ENCODE measurements at places on chromosomes 6 and 20. TPM values are rescaled to one million over a fixed set of nuclear protein-coding genes. Genes with fewer than 3 reads are reported as not detected.

- no peak for DNase-seq
These were observed 37.9 kb upstream of the SLC23A2 start for GRCh38 chr20:5039255-5039657.

- DNase-seq = no peak
These were observed 38.7 kb downstream of the CNKSR3 start for GRCh38 chr6:154471609-154472362.

Gene FAM217A
- total RNA-seq = not detected

DNA sequence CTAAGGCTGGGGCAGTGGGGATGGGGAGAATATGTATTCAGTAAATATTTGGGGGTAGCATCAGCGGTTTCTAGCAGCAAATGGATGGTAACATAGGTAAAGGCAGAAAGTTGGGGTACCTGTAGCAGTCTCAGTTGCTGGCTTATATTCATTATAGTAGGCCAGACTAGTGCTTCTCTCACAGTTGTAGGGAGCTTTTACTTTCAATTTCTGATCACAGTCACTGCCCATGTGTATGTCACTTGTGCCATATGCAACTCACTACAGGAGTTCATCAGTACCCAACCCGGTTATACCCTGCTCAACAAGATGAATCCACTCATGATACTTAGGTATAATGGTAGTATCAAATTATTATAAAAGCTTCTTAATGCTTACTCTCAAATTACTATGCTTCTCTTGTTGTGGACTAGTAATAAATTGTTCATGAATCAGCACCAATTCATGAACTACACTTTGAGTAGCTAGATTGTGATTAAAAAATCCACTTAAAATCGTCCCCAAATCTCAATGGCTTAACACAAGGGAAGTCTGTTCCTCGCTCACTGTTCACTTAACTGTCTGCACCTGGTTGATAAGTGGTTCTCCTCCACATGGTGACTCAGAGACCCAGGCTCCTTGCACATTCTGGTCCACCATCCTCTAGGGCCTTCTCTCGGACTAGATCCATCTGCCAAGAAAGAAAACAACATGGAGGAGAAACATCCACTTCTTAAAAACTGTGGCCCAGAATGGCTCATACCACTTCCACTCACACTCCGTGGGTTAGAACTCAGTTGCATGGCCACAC is 31.3 kb upstream of the MYLIP start:
- DNase-seq = no peak

DNA sequence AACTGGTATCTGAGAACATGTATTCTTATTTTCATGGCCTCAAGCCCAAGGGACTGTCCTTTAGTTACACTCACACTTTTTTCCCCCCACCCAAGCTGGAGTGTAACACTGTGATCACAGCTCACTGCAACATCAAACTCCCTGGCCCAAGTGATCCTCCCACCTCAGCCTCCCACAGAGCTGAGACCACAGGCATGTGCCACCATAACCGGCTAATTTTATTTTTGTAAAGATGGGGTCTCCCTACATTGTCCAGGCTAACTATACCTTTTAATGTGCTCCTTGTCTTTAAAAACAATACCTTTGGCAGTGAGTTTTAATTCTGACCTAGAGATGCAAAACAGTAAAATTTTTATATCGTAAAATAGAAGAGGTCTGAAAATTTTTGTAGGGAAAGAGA is 48.2 kb upstream of the FAM83C start:
- DNase-seq = no peak

DNA sequence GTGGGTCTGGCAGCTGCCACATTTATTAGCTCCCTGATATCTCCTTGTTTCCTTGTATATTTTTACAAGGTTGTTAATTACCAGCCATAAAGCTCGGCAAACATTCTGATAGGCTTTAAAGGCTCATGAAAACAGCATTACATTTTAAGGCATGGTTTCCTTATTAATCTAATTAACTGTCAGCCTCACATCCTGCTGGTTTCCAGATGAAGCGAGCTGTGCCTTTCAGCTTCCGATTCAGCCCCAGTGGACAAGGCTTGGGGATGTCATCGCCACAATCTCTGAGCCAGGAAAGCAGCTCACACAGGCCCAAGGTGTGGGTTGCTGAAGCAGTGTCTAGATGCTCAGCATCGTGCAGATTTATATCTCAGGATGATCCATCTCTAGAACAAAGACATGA is 66.0 kb upstream of the RALY start:
- DNase-seq = no peak

Gene SGK1
- total RNA-seq = 104 TPM

DNA sequence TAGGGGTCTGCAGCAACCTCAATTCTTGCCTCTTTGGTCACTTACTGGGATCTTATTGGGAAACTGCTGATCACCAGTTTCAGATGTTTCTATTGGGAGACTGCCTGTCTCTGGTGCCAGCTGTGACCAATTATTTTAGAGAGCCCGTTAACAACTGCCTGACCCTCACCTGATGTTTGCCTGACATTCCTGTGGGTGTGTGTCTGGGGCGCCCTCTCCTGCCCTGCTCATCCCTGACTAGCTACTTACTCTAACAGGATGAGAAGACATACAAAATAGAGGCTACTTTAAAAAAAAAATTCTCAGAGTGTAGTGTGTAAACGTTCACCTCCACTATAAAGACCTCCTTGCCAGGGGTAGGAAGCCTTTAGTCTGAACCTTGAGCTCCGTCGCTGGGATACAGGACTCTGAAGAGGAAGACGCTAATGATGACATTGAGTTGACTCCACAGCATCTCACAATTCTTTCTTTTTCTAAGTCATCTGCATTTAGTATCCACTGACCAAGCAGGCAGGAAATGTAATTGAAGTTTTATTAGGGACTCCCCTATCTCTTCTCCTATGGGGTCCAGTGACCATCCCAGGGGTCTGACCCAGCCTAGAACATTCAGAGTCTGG is 54.6 kb upstream of the DDR1 start:
- DNase-seq = no peak

Gene FOXQ1
- total RNA-seq = not detected

Gene WFDC11
- not detected for total RNA-seq

DNA sequence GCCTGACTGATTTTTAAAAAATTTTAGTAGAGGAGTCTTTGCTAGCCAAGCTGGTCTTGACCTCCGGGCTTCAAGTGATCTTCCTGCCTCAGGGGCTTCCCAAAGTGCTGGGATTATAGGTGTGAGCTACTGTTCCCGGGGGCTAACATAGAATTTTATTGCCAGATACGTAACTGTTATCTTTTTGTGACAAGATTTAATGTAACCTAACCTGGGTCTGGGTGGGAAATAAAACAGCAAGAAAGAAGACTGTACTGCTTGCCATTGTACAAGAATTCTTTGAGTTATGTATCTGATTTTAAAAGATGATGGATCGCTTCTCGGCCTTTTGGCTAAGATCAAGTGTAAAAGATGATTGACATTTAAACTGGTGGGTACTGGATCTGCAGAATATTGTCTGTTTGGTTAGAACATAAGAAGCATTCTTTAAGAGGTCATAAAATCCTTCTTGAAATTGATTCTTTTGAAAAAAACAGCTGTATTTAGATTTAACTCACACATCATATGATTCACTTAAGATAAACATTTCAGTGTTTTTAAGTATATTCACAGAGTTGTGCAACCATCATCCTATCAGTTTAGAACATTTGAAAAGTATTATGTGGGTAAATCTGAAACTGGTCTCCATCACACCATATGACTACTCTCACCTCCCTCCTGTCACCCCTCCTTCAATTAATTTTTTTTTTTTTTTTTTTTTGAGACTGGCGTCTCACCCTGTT is 21.6 kb downstream of the TPX2 start:
- no peak for DNase-seq

DNA sequence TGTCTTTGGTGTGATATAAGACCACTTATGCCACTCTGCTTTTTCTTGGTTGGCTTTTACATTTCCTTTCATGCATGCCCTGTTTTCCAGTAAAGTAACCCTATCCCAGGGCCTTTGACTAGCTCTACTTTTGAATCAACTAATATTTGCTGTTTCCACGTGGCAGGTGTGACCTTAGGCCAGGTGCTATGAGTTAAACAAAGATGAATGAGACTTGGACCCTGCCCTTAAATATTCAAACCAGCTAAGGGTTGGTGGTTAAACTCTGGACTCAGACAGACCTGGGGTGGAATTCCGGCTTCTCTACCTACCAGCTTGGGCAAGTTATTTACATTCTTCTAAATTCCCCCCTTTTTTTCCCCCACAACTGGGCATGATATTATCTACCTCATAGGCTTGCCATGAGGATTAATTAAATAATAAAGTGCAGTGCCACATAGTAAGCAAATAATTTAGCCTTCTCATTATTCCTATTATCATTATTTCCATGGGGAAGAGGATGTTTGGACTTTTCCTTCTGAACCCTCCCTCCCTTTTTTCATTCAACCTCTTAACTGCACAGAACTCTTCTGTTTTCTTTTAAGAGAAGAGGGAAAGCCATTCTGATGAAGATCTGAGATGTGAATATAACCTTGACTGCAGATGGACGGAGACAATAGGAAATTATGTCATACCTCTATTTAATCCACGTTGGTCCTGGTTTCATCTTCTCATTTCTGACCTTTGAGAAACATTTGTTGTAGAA is 143.6 kb upstream of the TNFAIP3 start:
- no peak for DNase-seq

- DNase-seq = no peak
These were observed 103.1 kb upstream of the TBX18 start for GRCh38 chr6:84867521-84867920.

Gene RIMS1
- total RNA-seq = 1.3 TPM

DNA sequence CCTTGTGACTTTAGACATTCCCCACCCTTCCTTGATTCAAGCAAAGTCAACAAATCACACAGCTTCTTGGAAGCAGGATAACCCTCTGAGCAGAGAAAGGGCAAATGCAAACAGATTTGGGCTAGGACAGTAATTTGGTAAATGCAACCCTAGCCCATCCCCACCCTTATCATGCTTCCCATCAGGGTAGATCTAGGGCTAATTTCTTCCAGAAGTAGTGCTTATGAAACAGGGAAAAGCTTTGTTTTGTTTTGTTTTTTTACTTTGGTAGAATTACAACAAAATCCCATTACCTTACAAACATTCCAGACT is 525.1 kb upstream of the NOX3 start:
- no peak for DNase-seq

DNA sequence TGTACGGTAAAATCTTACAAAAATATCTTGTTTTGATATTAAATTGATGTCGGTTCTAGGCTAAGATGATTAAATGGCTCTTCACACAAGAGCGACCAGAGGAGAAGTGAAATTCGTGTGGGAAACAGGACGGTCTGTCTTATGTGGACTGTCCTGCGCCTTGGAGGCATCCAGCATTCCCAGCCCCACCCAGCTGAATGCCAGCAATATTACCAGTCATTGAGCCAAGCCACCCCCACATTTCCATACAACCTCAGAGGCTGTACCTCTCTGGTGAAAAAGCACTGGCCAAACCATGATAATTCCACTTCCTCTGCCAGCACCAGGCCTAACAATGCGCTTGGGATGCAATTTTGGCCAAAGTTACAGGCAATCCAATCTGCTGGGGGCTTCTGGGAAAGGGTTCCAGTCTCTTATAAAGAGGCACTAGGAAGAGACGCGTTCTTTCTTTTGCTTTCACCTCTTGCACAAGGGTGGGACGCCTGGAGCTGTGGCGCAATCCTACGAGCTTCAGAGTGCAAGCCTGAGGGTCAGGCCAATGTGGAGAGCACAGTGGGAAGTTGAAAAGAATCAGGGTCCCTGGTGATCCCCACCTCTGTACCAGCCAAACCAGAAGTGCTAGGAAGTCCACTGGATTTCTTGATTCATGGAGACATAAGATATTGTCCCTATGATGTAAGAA is 213.1 kb downstream of the PREX1 start:
- peak; percentile 44 for DNase-seq

Data from breast epithelium (tissue), 4 donors.